ENCODE measurements at places on chromosomes 6 and 20.

DNA sequence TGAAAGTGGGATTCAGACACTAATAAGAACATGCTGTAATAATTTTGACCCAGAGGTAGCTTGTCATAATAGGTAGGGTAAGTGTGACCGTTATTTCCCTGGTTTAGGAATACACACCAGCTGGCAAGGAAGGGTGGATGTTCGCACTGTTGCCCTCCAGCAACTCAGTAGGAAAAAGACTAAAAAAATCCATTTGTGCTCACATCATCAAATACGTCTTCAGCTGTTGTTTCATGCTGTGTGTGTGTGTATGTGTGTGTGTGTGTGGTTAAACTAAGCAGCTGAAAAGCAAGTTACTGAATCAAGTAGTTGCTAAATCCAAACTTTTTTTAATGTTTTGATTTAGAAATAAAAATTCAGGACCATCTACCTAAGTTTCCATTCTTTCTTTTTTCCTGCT lies 218.7 kb downstream of the TRDN start:
- DNase-seq: no peak

DNA sequence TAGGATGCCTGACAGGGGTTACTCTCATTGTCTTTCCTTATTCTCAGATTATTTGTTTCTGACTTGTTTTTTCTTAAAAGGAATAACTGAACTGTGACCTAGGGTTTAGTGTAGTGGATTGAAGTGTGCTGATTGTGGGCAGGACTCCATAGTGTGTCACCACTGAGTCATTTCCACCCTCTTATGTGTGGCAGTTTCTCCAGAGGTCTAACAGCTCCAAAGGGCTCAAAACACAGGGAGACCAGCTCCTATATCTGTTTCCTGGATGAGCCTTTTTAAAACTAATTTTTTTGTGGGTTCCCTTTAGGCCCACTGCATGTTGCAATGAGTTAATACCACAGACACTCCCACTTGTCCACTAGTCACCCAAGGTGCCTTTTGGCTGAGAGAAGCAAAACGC lies 951.1 kb upstream of the ADGRB3 start:
- no peak for DNase-seq

GRCh38 chr6:1930356-1930755 lies 315.0 kb downstream of the GMDS start:
- no peak for DNase-seq

- no peak for DNase-seq
Observed at GRCh38 chr20:37293301-37293943, 4.0 kb downstream of the MANBAL start.

- no peak for DNase-seq
Observed at GRCh38 chr6:137738931-137739504, 128.0 kb upstream of the TNFAIP3 start.
